Left cardiac atrium (tissue), 4 donors: ENCODE measurements at places on chromosomes 5 and 9.

GRCh38 chr9:18071651-18072060 is 402.3 kb upstream of the ADAMTSL1 start:
- no peak for DNase-seq

- no peak for DNase-seq
Observed at GRCh38 chr5:53501054-53501453, 20.6 kb downstream of the FST start.

GRCh38 chr9:23438299-23438907 is 387.6 kb downstream of the ELAVL2 start:
- no peak for DNase-seq

- no peak for DNase-seq
Observed at GRCh38 chr5:115579747-115580173, 22.5 kb downstream of the TICAM2 start.

DNA sequence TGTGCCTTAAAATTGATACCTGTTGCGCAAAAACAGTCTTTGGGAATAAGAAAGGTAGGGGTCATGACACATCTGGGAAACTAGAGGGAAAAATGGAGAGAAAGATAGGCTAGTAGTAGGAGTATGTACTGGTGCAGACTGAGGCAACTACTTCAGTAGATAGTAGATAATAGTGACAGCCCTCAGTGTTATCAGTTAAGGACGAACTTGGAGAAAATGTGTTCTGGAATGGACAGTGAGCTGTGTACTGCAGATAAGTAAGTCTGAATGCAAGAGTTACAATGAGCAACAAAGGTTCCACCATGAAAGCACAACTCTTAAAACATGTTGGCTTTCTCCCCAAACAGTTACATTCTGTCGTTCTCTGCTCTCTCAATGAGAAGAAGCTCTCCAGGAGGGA is 6.5 kb upstream of the INSL6 start:
- DNase-seq = no peak

- peak; percentile 91 for DNase-seq
Observed at GRCh38 chr9:133133681-133134387, 12.8 kb upstream of the RALGDS start.

DNA sequence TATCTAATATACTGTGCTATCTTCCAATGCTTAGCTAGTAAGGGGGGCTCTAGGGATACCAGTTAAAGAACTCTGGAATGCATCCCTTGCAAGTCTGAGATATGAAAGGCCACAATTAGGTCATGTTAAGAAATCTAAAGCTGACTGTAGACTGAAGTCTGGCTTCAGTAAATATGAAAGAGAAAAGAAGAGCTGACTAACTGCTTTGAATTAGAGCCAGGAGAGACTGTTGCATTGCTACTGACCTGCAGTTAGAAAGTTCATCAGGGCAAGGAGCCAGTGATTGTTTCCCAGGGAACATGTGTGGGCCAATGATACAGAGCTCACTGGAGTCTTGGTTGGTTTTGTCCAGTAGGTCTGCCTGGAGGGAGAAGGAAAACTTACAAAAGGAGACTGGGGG is 472.1 kb upstream of the TNC start:
- no peak for DNase-seq

GRCh38 chr9:109164042-109164441 is 3.0 kb downstream of the FRRS1L start:
- DNase-seq = no peak

DNA sequence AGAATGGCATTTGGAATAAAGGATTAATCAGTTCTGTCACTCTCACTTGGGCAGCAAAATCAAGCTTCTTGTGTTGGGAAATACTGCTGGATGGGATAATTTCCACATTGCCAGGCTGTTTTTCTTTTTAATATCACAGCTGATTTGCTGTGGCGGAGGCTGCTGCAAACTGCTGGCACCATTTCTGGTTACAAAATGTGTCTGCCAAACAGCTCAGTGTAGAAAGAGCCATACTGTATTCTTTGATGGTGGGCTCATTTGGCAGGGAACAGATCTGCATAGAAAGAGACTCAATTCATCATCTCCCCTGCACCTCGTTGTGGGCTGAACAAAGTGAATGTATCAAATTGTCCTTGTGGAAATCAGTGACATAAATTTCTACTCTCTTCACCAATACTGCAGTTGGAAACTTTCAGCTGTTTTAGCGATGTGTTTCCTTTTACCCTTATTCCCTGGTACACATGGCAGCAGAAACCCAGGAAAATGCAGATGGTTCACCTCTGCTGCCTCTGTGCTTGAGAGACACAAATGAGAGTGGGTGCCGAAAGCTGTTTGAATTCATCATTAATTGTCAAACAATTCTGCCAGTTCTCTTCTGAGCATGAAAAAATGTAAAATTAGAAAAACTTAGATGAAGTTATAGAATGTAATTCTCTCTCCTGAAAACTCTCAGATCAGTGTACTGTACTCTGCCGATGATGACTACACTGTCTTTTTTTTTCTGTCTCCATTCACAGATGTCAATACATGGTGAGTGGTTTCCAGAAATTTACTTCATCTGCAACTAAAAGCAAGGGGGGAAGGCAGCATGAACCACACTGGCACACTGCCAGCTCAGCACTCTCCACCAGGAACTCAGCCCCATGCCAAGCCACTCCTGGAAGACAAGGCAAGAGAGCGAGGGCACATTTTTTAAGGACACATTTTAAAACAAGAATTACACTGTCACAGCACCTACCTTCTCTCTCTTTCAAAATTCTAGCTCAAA is 75.0 kb downstream of the HMHB1 start:
- peak; percentile 40 for DNase-seq

DNA sequence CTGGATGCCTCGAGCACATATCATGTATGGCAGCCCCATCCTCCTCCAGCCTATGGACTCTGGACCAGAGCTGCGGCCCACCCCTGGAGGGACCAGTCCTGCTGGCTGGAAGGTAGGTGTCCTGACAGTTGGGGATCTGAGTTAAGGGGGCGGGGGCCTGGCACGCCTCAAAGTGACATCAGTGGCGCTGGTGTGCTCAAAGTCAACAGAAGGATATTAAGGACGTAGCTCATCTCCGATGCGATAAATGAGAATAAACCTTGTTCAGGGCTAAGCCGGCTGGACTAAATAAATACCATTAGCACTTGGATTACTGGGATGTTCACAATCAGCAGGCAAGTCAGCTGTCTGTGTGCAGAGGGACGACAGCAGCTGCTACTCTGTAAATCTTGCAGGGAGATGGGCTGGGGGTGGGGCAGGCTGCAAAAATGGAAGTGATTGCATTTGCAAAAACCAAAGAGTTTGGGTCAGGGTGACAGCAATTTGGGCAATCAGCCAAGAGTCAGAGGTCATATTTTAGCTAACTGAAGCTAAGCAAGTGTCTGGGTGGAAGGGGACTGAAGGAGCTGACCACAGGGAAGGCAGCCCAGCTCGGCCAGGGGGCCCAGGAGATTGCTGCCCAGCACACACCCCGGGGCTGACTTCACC is 80.0 kb upstream of the LRRTM2 start:
- DNase-seq = no peak

- DNase-seq = no peak
Observed at GRCh38 chr5:126383246-126383645, 40.0 kb upstream of the GRAMD2B start.

- DNase-seq = no peak
Observed at GRCh38 chr9:5004481-5004880, 19.4 kb downstream of the JAK2 start.

GRCh38 chr5:122259995-122260394 is 52.0 kb upstream of the SNCAIP start:
- no peak for DNase-seq

GRCh38 chr9:127717766-127718165 is 1.9 kb downstream of the TTC16 start:
- no peak for DNase-seq

DNA sequence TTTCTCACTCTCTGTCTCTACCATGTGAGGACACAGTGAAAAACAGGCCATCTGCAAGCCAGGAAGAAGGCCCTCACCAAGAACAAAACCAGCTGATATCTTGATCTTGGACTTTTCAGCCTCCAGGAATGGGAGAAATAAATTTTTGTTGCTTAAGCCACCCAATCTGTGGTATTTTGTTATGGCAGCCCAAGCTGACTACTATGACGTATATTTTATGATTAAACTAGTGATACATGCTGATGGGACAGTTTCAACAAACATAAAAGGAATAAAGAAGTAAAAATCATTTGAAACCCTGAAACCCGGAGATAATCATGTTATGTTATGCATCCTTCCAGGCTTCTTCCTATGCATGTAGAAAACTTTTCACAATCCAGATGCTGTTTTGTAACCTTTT is 71.5 kb upstream of the ERBIN start:
- DNase-seq = no peak

DNA sequence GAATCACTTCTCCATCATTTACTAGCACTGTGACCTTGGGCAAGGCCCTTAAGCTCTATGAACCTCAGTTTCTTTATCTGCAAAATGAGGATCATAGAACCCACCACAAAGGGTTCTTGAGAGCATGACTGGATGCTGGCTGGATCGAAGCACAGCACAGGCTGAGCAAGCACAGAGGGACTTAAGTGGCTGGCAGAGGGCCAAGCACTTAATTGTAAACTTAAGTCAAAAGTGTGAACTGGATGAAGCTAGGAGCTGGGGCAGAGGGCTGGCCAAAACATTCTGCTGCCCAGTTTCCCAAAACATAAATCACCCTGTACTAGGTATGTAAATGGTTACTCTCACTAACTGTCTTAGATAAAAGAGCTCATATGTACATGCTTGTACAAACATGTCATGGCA is 112.3 kb upstream of the WWC1 start:
- DNase-seq = no peak
